ENCODE measurements at places on chromosomes 13 and 19.

- no peak for DNase-seq
These were observed 99.5 kb upstream of the SPATA13 start for GRCh38 chr13:24060993-24061392.

DNA sequence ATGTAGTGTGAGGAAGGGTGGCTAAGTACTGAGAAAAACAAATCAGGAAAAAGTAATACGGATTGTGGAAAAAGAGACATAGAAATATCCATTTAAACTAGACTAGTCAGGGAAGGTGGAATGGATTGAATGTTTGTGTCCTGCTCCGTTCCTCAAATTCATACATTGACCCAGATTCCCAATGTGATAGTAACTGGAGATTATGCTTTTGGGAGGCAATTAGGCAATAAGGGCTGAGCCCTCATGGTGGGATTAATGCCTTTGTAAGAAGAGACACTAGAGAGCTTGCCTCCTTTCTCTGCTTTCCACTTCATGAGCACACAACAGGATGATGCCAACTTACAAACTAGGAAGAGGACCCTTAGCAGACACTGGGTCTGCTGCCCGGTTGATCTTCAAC is 765.2 kb upstream of the GPC6 start:
- no peak for DNase-seq

- no peak for DNase-seq
These were observed 2.7 kb upstream of the KCNRG start for GRCh38 chr13:50012396-50013169.

DNA sequence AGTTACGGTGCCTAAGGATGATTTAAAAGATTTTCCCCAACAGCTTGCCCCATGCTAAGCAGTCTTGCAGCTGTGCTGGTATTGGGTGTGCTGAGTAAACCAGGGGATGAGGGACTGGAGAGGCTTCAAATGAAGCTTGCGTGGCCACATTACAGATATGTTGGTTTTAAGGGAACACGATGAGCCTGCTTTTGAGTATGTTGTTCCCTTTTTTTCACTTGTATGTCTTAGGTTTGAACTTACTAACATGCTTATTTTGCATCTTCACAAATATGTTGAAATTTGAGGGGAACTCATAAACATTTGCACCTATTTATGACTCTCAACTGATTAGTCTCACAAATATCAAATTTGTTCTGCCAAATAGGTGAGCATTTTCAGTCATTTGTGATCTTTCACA is 2.0 kb upstream of the IL17D start:
- no peak for DNase-seq

DNA sequence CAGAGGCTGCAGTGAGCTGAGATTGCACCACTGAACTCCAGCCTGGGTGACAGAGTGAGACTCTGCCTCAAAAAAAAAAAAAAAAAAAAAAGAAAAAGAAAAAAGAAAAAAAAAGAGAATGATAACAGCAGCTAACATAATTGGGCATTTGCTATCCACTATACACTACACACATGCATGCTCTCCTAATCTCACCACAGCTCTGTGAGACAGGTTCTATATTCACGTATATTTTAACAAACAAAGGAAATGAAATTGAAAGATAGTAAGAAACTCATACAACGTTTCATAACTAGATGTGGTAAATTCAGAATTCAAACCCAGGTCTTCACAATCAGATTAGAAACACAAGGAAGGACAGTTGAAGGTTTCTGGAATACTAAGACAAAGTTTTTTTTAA is 265.7 kb downstream of the DIAPH3 start:
- no peak for DNase-seq

- no peak for DNase-seq
These were observed 453 bp downstream of the ZNF256 start for GRCh38 chr19:57947088-57947418.

- no peak for DNase-seq
These were observed 10.9 kb downstream of the SHC2 start for GRCh38 chr19:449916-450315.

GRCh38 chr19:8161135-8161646 is 11.8 kb upstream of the FBN3 start:
- no peak for DNase-seq

Data from astrocyte of the hippocampus (primary cell).